ENCODE measurements at places on chromosomes 12 and 14. TPM values are rescaled to one million over a fixed set of nuclear protein-coding genes. Genes with fewer than 3 reads are reported as not detected.

Gene EFS
- total RNA-seq, result 7.8 TPM

Gene BICDL1
- total RNA-seq, result 1.7 TPM

Gene MYO1H
- not detected for total RNA-seq

Gene ACTR10
- 57.0 TPM for total RNA-seq

Gene PLEKHD1
- total RNA-seq, result not detected

Gene RND1
- total RNA-seq, result not detected

Gene PZP
- not detected for total RNA-seq

Gene PLCZ1
- total RNA-seq, result not detected

Gene ADAMTS20
- total RNA-seq, result under 0.01 TPM

Gene KRT71
- total RNA-seq, result not detected

Gene SLC6A15
- total RNA-seq, result 0.43 TPM

Gene EGLN3
- 0.64 TPM for total RNA-seq

Gene SRGAP1
- total RNA-seq, result 14.5 TPM

Gene RPS29
- 2,020 TPM for total RNA-seq

Gene OVCH1
- under 0.01 TPM for total RNA-seq

Gene WNT5B
- total RNA-seq, result 98.2 TPM

Gene ATL1
- total RNA-seq, result 6.9 TPM

Gene BICD1
- 18.4 TPM for total RNA-seq

Gene ENDOU
- total RNA-seq, result not detected

Gene KRT73
- not detected for total RNA-seq

Gene RIN3
- 7.3 TPM for total RNA-seq

Gene NTF3
- total RNA-seq, result 7.4 TPM

Gene ESPL1
- 4.8 TPM for total RNA-seq

Gene DCN
- 125 TPM for total RNA-seq

Gene GPRC5A
- total RNA-seq, result 25.8 TPM

Gene SMAGP
- total RNA-seq, result 8.4 TPM

Measured in fibroblast of villous mesenchyme (primary cell).